Kasumi-1 (cell line): ENCODE measurements at places on chromosomes 7 and 10.

DNA sequence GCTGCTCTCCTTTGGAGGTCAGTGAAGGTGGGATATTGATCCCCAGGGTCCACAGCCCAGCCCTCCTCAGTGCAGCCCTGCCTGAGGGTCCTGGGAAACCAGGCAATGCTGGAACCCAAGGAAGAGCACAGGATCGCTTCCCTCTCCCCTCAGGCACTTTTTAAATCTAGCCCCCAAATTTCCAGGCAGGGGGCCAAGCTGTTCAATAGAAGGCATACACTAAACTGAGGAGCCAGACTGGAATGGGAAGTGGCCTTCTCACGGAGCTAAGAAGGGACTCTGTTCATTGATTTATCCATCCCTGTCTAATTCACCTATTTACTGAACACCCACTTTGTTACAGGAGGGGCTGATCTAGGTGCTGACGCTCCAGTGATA is 60.3 kb downstream of the GLI3 start:
- DNase-seq = no peak

DNA sequence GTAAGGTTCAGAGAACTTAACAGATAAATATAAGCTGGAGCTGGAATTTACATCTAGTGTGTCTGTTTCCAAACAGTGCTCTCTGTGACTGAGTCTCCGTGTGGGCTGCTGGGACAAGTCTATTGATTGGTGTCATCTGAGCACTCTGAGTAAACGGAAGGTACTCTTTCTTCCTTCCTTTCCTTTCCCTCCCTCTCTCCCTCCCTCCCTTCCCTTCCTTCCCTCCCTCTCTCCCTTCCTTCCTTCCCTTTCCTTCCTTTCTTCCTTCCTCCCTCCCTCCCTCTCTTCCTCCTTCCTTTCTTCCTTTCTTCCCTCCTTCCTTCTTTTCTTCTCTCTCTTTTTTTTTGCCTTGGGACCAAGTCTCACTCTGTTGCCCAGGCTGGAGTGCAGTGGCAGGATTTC is 61.8 kb downstream of the ANKRD61 start:
- DNase-seq = no peak

- no peak for DNase-seq
Measured at GRCh38 chr10:8074881-8075280, 20.4 kb downstream of the GATA3 start.

- DNase-seq = no peak
Measured at GRCh38 chr10:111525696-111526095, 448.9 kb downstream of the ADRA2A start.

- peak; percentile 70 for DNase-seq
Measured at GRCh38 chr10:6647811-6648526, 67.9 kb upstream of the PRKCQ start.

- no peak for DNase-seq
Measured at GRCh38 chr10:30821261-30821993, 191.9 kb upstream of the LYZL2 start.

GRCh38 chr7:138752518-138753149 is 45.2 kb upstream of the TMEM213 start:
- no peak for DNase-seq

- no peak for DNase-seq
Measured at GRCh38 chr10:21092683-21093524, 195.8 kb upstream of the NEBL start.

DNA sequence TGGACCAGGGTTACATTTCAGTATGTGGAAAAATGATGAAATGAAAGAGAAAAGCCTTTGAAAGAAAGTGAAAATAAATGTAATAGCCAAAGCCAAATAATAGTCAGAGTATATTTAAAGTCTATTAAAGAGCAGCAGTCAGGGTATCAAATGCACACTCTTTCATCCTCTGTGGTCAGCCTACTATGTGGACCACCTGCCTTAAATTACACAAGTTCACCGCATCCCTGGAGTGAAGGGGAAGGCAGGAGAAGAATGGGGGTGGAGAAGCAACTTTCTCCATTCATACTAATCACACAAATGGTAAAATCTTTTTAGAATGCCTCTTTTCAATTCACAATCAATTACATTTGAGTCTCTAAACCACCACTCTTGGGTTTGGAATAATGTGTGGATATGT is 16.0 kb downstream of the TWIST1 start:
- no peak for DNase-seq

DNA sequence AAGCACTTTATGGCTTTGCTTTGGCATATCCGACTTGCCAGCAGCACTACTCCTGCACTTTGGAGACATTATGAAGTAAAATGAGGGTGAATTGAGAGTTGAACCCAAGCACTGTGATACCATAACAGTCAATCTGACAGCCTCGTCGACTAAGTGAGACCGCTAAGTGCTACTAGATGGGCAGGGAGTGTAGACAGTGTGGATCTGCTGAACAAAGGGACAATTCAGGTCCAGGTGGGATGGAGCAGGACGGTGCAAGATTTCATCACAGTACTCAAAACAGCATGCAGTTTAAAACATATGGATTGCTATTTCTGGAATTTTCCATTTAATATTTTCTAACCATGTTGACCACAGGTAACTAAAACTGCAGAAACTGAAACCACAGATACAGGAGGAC is 20.8 kb upstream of the PRTFDC1 start:
- DNase-seq = no peak

GRCh38 chr10:42887734-42888503 is 105.3 kb downstream of the BMS1 start:
- DNase-seq = no peak

DNA sequence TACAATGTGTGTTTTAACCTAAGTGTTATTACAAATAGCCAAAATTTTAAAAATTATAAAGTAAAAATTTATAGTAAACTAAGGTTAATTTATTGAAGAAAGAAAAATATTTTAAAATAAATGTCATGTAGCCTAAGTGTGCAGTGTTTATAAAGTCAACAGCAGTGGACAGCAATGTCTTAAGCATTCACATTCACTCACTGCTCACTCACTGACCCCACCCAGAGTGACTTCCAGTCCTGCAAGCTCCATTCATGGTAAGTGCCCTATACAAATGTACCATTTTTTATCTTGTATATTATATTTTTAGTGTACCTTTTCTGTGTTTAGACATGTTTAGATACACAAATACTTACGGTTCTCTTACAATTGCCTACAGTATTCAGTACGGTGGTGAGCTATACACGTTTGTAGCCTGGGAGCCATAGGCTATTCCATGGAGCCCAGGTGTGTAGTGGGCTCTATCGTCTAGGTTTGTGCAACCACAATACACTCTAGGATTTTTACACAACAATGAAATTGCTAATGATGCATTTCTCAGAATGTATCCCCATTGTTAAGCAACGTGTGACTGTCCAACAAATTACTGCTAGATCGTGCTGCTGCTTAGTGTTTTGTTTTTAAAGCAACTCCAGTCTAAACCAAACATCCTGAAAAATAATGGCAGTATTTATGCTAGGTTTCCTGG is 108.9 kb upstream of the NAMPT start:
- DNase-seq = no peak

- DNase-seq = no peak
Measured at GRCh38 chr7:130309986-130310385, 17.0 kb downstream of the CPA4 start.

GRCh38 chr10:47264797-47265281 is 35.2 kb upstream of the GDF10 start:
- DNase-seq = peak; percentile 64

DNA sequence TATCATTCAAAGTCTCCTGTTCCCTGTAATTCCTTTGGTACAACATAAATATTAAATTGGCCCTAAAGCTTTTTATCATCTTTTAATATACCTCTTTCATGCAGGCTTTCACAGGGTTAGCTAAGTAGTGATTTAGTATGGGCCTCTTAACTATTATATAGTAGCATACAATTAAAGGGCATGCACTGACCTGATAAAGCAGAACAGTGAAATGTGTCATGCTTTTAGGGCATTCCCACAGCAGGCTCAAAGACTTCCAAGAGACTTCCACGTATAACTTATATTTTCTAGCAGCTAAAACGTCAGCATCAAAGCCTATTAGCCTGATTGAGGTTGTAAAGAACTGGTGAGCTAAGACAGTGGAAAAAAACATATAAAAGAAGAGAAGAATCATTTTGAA is 35.3 kb downstream of the SAMD8 start:
- DNase-seq = no peak

- DNase-seq = no peak
Measured at GRCh38 chr7:35251606-35252310, 2.1 kb downstream of the TBX20 start.
